Central memory CD4-positive, alpha-beta T cell (primary cell): ENCODE measurements at places on chromosomes 1 and 21.

- DNase-seq, result no peak
Measured at GRCh38 chr1:36008546-36009197, 75.2 kb upstream of the TEKT2 start.

- DNase-seq, result no peak
Measured at GRCh38 chr1:26788515-26788785, 700 bp downstream of the PIGV start.

DNA sequence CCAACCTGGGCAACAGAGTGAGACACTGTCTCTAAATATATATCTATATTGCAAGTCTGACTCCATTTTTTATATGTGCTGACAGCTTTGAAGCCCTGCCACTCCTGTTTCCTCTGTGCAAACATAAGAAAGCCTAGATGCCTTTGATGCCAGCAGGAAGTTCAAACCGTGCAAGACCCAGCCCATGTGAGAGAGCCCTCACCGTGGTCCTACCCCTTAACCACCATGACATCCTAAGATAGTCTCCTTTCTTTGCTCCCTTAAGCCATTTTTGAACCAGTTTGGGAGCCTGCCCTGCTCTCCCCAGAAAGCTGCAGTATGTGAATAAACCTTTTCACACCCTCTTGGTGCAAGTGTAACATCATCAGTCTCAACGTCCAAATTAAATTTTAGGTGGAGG, 3.7 kb upstream of the DIPK1A start:
- DNase-seq, result peak; percentile 78

- DNase-seq, result no peak
Measured at GRCh38 chr1:181141431-181141910, 53.0 kb downstream of the IER5 start.

DNA sequence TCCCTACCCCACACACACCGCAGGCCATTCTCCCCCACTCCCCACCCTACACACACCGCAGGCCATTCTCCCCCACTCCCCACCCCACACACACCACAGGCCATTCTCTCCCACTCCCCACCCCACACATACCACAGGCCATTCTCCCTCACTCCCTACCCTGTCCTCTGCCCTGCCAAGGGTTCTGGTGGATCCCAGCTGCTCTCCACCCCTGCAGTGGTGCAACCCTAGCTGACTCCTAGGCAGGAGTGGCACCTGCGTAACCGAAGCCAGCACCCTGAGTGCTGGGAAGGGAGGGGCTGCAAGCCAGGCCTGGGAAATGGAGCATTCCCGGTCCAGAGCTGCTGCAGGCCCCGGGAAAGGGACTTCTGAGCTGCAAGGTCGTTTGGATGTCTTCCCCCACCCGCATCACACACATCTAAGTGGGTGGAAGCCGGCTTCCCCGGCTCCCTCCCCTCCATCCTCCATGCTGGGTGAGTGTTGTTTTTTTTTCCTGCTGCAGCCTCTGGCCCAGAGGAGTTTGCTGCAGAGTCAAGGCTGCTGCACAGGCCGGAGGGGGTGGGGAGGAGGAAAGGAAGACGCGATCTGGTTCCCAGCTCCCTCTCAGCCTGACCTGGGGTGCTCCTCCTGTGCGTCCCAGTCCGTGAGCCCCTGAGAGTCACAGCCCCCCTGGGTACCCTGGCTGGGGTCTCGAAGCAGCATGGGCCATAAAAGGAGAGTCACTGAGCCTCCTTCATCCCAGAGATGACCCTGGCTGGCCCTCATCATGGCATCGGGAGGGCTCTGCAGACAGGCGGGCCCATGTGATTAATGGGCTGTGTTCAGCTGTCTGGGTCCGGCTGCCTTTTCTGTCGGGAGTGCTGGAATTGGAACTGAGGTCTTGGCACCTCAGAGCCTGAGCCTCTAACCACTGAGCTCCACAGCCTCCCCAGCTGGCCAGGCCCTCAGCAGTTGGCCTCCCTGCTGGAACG, 16.1 kb downstream of the H6PD start:
- DNase-seq, result no peak

- no peak for DNase-seq
Measured at GRCh38 chr1:1299686-1300351, 7.9 kb downstream of the ACAP3 start.

GRCh38 chr1:5617179-5617520, 375.1 kb downstream of the NPHP4 start:
- DNase-seq, result no peak

DNA sequence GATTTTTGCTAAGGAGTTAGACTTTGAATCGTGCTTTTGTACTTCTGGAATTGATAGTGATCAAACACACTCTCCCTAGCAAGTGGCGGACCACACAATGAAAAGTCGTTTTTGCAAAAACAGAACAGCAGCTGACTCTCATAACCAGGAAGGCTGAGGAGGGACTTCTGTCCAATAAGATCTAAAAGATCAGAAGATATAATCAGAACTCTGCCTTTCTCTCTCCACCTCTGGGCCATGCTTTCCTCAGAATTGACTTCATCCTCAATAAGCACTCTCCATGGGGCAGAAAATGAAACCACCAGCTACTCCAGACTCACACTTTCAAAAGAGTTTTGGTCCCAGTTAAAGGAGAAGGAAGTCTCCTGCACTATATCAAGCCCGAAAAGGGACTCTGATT, 55.3 kb upstream of the SAMD13 start:
- no peak for DNase-seq

- peak; percentile 60 for DNase-seq
Measured at GRCh38 chr1:112618721-112619517, at the start of gene ST7L. ST7L (minus strand) TSS chr1:112619141; CDS start chr1:112619113, 28 bp downstream.

DNA sequence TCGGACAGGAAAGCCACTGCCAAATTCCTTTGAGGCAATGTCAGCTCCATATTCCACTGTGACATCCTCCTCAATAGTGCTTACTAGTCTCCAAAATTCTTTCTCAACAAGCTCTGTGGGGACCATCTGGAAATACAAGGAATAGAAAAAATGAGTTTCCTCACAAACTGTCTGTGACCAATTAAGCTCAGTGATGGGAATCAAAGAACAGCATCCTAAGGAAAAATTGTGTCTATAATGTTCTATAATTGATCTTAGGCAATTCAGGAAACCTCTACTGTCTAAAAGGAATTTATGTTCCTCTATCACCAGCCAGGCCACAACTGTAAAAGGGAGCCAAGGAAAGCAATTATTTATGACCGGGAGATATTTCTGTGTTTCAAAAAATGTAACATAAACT, 46.1 kb upstream of the SYT2 start:
- no peak for DNase-seq

GRCh38 chr1:37634244-37634991, at the start of gene RSPO1:
RSPO1 (minus strand) TSS chr1:37634892; CDS start chr1:37629661, 5,231 bp downstream.
- no peak for DNase-seq

DNA sequence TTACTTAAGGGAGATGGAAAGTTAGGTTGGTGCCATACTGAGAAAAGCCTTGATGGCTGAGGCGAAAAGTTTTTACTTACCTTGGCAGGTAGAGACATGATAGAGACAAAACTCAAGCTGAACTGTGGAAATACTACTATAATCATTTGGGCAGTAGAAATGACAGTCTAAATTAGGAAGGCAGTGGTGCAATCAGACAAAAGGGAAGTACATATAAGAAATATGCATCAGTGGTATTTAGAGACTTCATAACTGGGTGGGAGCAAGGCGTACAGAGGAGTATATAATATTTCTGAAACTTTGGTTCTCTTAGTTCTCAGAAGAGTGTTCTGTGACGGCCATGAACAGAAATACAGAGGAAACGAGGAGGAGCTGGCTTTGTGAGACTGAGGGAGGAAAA, 2.4 kb upstream of the CEP350 start:
- DNase-seq, result no peak

GRCh38 chr1:40532844-40533424, 1.5 kb downstream of the ZNF684 start:
- DNase-seq, result no peak

GRCh38 chr1:54163051-54163450, 10.3 kb upstream of the CDCP2 start:
- DNase-seq, result no peak

DNA sequence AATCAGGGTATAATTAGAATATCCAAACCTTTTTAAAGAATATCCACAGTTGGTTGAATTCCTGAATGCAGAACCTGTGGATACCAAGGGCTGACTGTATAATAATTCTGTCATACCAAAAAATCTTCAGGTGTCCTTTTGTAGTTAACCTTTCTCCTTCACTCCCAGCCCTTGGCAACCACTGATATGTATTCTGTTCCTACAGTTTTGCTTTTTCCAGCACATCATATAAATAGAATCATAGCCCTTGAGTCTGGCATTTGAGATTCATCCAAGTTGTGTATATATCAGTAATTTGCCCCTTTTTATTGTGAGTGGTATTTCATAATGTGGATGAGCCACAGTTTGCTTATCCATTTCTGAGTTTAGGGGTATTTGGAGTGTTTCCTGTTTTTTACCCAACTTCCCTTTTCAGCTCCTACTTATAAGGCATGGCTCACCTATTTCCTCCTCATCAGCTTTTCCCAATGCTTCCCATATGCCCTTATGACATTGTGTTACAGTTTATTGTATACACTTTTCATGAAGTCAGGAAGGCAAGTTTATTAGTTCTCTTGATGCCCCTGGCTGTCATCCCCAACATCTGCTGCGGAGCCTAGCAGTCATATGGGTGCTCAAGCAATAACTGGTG, 35.0 kb upstream of the AGO1 start:
- no peak for DNase-seq

DNA sequence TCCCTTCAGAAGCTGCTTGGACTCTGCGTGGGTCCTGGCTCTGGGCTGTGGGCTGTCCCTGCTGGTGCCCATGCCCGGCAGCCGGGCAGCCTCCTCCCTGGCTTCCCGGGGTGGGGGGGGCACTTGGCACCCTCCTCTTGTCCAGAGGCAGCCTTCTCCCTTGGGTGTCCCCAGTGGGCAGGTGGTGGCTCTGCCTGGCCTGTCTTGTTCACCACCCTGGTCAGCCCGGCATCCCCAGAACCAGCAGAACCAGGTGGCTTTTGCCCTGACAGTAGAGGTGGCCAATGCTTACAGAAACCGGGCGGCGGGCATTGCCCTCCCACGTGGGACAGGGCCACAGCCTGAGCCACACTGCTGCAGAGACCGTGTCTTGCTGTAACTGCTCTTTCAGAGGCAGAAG, 38.0 kb downstream of the CFAP74 start:
- DNase-seq, result no peak

DNA sequence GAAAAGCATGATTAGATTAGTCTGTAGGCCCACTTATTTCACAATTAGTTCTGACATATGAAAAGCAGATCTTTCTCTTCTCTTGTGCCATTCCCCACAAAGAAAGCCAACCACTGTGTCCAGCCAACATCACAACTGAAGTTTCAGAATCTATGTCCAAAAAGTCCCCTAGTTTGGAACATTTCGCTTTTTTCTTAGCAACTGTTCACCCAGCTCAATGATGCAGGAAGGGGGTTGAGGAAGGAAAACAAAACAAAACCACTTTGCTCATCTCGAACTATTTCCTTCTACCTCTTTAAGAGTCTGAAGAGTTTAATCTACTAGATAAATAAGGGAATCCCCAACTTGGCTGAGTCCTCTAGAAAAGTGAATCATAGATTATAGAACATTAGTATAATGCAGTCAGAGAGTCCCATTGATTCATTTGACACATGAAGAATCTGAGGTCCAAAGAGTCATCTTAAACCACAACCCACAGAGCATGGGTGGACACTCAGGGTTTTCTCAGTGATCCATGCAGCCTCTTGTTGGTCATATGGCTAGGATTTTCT, 159.3 kb upstream of the SGIP1 start:
- peak; percentile 54 for DNase-seq

GRCh38 chr1:147798731-147799130, 38.3 kb upstream of the GJA5 start:
- DNase-seq, result no peak

DNA sequence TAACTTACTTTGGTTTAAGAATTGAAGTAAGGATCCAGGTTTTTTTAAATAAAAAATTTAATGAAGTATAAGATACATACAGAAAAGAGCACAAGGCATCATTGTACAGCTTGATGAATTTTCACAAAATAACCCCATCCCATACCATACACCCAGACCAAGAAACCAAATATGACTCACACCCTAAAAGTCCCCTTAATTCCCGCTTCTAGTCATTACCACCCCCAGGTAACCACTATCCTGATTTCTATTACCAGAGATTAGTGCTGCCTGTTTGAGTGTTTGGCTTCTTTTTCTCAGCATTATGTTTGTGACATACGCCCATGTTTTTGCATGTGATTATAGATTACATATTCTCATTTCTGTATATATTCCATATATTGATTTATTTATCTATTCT, 98.5 kb upstream of the HIVEP3 start:
- no peak for DNase-seq

- no peak for DNase-seq
Measured at GRCh38 chr1:112540226-112540794, 31.5 kb downstream of the WNT2B start.
